ENCODE measurements at places on chromosomes 5 and 9.

DNA sequence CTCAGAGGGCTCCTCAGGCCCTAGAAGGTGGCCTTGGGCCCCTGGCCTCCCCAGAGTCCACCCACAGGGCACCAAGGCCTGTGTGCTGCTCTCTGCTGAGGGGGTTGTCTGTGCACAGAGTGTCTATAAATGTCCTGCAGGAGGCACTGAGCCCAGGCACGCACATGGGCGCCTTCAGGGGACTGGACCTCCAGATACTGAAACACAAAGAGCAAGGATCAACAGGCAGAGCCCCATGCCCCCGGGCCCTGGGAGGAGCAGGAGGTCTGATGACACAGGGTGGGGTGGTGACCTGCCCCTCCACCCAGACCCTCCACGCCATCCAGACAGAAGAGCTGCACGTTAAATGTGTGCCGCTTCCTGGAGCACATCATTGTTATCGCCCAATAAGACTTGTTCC is 64.6 kb upstream of the SIMC1 start:
- DNase-seq = no peak

DNA sequence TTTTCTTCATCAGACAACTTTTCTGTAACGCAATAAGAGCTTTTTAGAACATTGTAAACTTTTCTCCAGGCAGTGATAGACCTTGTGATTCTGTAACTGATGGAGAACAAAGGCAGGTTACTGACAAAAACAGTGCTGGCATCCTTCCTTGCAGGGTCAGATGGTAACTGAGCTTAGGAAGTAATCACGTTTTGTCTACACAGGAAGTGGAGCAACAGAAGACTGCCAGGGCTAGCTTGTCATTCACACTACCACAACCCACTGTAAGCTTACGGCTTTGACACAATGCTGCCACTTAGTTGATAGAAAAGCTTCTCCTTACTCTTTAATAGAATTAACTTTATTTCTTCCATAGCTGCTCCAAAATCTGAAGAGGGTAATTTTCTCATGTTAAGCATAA is 46.8 kb downstream of the FBN2 start:
- DNase-seq = no peak

- DNase-seq = no peak
Measured at GRCh38 chr9:93039976-93040375, 18.5 kb upstream of the SUSD3 start.

- DNase-seq = no peak
Measured at GRCh38 chr5:138640646-138641254, 65.5 kb upstream of the HSPA9 start.

DNA sequence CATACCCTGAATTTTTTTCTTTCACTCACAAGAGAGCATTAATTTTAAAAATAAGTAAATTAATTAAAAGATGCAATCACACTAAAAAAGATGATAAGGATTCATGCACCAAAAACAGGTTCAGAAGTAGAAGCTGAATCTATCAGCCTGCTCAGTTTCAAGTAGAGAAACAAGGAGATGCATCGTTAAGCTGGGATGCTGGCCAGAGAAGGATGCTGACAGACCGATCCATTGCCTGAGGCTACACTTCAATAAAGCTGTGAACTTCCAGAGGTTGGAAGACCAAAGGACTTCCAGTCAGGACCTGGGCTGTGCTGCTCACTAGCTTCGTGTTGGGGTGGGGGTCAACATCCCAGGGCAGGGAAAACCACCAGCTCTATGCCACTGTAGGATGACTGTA is 457.7 kb downstream of the EFNA5 start:
- DNase-seq = no peak

- no peak for DNase-seq
Measured at GRCh38 chr9:15468145-15468544, 42.6 kb downstream of the PSIP1 start.

- DNase-seq = no peak
Measured at GRCh38 chr9:92761686-92762085, 2.9 kb downstream of the BICD2 start.

GRCh38 chr5:173011566-173011965 is 28.0 kb downstream of the ATP6V0E1 start:
- no peak for DNase-seq

- DNase-seq = no peak
Measured at GRCh38 chr9:111056538-111056937, 18.3 kb upstream of the LPAR1 start.

GRCh38 chr5:169415948-169416347 is 115.0 kb upstream of the SLIT3 start:
- DNase-seq = no peak

DNA sequence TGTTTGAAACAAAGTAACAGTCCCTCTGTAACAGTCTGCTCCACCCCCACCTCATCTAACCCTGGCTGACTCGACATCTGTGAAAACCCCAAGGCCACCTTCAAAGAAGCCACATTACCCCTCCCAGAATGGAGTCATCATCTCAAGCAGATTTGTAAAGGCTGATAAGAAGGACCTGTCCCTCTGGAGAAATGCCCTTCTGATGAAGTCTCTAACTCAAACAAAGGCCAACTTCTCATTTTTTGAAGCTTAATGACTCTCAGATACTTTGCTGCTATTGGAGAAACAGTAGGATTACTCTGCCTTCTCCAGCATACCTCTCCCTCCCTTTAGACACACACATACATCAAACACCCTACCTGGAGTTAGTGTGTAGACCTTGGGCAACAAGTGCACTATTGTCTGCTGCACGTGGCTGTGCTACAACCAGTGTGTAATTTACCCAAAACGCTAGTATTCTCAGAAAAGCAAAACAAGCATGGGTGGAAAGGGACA is 5.3 kb upstream of the SUSD1 start:
- no peak for DNase-seq

DNA sequence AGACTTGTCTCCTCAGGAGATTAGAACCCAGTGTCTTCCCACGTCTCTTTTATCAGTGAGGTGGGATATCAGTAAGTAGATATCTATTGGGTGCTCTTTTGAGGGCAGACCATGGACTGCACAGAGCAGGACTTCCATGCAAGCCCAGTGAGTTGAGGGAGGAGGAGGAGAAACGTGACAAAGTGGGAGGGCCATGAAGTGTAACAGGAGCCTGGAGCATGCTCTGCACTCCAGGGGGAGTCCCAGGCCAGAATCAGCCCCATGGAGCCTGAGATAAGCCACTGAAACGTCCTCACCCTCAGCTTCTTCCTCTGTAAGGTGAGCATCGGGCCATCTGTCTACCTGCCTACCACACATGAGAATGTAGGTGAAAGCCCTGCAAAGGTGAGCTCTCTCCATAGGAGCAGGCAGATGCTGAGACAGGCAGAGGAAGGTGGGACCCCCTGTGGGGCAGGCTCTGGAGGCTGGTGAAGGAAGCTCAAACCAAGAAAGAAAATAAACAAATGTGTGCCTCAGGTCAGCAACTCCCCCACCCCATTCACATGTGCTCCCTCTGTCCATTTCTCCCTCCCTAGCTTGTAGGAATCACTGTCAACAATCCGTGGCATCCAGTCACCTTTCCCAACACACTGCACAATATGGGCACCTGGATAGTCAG is 87.4 kb downstream of the NRG2 start:
- no peak for DNase-seq

- DNase-seq = no peak
Measured at GRCh38 chr9:124513376-124513994, 6.3 kb upstream of the NR5A1 start.

GRCh38 chr9:129640871-129641749 is 841 bp downstream of the ASB6 start:
- no peak for DNase-seq

DNA sequence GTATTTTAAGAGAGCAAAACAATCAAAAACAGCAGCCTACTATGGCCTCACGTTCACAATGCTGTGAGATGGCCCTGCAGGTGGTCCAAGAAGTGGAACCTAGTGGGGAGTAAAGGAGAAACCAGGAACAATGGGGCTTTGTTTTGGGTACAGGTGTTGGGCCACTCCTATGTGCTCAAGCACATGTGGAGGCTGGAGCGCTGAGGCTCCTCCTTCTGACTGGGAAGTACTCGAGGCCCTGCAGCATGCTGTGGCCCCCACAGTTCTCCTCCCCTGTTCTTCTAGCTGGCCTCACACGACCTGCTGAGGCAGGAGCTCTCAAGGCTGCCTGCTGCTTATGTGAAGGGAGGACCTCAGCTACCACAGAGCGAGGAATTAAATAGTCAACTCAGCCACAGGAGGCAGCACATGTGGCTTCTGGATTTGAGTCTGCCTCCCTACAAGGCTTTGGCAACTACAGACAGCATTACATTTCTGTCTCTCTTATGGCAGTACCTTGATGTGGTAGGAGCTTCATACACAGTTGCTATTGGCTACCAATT is 482.3 kb downstream of the SPOCK1 start:
- no peak for DNase-seq

GRCh38 chr9:14062586-14063221 is 251.2 kb downstream of the NFIB start:
- DNase-seq = no peak

DNA sequence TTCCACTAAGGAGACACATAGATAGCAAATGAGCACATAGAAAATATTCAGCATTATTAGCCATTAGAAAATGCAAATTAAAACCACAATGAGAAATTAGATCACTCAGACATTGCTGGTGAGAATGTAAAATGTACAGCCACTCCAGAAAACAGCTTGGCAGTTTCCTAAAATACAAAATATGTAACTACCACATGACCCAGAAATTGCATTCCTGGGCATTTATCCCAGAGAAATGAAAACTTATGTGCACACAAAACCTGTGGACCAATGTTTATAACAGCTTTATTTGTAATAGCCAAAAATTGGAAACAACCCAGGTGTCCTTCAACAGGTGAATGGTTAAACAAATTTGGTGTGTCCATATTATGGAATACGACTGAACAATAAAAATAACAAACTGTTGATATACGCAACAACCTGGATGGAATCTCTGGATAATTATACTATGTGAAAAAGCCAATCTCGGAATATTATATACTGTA is 34.8 kb upstream of the SHC3 start:
- DNase-seq = no peak

DNA sequence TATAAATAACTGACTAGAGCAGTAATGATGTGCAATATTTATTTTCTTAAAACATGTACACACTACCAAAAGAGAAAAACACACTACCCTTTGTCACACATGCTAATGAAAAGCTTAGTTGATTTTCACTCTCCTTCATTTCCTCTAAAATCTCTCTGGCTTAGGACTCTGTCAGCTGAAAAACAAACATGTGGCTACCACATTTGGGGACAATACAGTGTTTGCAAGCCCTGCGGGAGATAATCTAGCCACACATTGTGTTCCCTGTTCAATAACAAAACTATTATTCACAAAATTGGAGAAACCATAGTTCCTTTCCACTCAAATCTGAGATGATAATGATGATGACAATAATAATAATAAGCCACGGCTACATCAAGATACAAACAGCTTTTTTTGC is 3.5 kb upstream of the LOX start:
- no peak for DNase-seq

GRCh38 chr5:167759057-167759821 is 532.2 kb upstream of the WWC1 start:
- DNase-seq = no peak

DNA sequence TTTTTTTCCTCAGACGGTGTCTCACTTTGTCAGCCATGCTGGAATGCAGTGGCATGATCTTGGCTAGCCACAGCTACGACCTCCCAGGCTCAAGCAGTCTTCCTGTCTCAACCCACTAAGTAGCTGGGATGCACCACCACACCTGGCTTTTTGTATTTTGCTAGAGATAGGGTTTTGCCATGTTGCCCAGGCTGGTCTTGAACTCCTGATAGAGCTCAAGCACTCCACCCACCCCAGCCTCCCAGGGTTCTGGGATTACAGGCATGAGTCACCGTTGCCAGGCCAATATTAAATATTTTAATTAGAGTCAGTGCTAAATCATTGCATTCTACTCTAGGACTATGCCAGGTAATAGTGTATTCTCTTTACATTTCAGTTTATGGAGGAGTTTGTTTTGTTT is 41.5 kb downstream of the UBE2R2 start:
- no peak for DNase-seq

DNA sequence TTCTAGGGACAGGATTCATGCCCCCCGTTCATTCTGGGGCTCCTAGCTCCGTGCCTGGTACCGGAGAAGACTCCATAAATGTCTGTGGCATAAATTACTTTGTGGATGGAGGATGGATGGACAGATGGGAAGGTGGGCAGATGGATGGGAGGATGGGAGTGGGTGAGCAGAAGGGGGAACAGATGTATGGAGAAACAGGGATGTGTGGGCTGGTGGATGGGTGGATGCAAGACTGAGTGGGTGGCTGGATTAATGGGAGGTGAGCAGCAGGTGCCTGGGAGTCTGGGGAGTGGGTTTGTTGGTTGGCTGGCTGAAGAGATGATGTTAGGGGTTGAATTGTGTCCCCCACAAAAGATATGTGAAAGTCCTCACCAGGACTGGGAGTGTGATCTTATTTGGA is 43.5 kb downstream of the SARDH start:
- DNase-seq = no peak

DNA sequence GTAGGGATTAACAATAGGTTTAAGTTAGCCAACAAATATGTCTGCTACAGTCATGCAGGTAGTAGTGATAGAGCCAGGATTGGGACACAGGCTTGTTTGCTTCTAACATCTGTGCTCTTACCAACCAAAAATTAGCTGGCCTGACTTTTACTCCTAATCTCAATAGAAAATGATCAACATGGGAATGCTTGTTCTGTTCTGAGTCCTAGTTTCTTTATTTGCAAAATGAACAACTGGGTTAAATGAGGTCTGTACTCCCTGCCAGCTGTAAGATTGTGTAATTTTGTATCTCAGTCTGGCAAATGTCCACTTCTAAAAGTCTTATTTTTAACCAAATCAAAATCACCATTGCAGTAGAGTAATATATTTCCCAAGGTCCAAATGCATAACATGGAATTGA is 216.8 kb downstream of the NMUR2 start:
- no peak for DNase-seq

GRCh38 chr5:54021431-54022164 is 288.8 kb downstream of the ARL15 start:
- no peak for DNase-seq

DNA sequence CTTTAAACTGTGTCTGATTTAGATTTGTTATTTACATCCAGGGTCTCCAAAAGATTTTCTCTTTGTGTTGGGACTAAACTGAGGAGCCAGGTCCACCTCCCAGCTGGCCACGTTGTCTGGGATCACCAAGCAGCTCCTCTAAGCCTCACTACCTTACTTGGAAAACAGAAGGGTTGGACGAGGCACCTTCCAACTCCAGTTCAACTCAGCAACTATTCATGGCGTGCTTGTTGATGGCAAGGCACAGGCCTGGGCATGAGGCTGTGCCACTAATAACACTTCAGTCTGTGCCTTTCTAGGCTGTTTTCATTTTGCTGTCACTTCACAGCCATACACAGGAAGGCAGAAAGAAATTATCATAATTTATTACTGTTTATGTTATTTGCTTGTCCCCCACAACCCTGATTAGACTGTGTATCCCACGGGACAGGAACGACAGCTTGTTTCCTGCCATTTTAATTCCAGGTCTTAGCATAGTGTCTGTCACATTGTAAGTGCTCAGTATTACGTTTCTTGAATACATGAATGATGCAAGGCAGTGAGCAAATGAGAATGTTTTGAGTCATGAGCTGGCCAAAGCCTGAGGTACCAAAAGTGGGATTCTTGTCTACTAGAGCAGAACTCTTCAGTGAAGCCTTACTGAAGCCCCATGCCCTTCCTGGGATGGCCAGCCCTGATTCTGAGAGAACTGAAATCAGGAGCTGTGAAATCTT is 125.8 kb downstream of the GALNT10 start:
- no peak for DNase-seq
